Inflammatory macrophage treated with lipopolysaccharide for 1 hour (primary cell): ENCODE measurements at places on chromosomes 6 and 20.
A peak's percentile ranks its signal among the peaks of the same experiment; 100 is the strongest.

GRCh38 chr6:34239500-34239825, 2.8 kb downstream of the HMGA1 start:
- DNase-seq, result no peak

- no peak for DNase-seq
These were observed 27.0 kb downstream of the PNLDC1 start for GRCh38 chr6:159826968-159827647.

DNA sequence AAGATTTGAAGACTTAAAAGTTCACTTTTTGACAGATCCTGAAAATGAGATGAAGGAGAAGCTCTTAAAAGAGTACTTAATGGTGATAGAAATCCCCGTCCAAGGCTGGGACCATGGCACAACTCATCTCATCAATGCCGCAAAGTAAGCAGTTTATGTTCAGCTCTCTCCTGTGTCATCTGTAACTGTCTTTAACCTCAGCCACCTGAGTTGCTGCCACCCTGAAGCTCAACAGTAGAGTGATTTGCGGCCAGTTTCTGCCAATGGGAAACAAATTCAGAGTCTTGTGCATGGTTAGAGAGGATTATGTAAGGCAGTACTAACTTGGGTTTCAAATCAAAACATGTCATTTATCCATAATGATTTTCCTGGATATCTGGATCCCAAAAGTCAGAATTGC, 10.1 kb downstream of the TNFAIP3 start:
- DNase-seq, result peak; percentile 23

- DNase-seq, result no peak
These were observed 18.7 kb downstream of the PROCR start for GRCh38 chr20:35190556-35190955.

DNA sequence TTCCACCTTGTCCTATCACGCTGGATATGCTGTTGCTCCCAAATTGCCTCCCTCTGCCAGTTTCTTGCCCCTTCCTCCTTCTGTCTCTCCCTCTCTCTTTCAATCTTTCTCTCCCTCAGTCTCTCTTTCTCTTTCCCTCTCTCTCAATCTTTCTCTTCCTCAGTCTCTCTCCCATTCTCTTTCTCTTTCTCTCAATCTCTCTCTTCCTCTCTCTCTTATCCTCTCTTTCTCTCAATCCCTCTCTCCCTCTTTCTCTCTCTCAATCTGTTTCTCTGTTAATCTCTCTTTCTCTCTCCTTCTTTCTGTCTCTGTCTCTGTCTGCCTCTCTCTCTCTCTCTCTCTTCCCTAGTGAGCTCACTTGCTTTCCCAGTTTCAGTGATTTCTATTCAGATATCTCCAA, 245.8 kb downstream of the ESR1 start:
- DNase-seq, result no peak

DNA sequence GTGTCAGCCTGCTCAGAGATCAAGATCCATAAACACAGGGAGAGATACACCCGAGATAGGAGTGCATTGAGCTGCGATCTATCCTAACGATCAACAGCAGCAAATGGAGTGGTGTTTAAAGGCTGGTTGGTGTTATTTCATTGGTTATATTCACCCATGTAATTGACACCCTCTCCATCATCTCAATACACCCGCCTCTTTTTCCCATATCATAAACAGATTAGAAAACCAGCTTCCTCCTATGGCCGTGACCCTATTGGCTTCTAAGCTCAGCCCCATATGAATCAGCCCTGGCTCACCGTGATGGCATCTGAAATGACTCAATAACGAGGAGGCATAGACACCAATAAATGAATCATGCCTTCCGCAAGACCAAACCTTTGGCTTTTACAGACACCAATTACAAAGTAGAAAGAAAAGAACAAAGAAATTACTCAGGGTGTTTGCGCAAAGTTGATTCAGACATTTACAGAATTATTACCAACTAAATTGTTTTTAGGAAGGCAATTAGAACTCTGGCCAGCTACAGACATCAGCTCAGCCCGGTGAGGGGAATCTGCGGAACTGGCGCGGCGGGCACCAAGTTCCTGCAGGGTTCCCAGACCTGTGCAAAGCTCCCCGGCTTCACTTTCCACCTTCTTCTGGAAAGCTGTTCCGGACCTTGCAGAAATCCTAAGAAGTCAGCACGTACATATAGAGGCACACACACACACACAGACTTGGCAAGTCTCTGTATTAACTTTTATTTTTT, 11.5 kb downstream of the PMEPA1 start:
- peak; percentile 93 for DNase-seq
